ENCODE measurements at places on chromosomes 16 and 17.

- DNase-seq, result no peak
Measured at GRCh38 chr17:71232801-71233559, 887.8 kb upstream of the SOX9 start.

DNA sequence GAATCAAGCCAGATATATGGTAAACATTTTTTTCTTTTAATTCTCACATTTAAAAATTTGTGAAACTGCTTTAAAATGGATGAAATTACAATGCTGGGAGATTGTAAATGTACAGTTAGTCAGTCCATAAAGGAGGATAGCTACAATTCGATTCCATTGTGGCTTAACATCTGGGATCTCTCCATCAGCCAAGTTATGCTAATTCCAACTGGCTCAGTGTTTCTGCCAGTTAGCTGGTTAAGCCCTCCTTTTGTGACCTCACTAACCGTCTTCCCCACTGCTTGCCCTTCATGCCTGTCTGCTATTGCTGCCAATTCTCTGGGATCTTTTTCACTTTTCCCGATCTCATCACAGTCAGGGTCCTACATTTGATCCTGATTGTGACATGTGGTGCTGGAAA lies 1347.6 kb downstream of the CDH11 start:
- no peak for DNase-seq

DNA sequence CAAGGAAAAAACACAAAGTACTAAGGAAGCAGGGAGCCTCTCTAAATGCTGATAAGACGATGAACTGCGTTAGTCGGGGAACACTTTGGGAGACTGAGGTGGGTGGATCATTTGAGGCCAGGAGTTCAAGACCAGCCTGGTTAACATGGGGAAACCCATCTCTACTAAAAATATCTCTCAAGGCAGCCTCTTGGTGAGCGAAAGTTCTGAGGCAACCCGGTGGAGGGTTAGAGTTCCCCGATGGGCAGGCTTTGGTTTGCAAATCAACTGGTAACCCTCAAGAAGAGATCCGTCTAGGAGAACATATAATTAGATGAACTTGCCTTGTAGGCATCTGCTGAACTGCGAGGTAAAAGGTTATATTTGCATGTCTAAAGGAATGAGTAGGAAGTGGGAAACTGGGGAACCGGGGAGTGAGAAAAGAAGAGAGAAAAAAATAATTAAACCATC lies 44.6 kb downstream of the WSB1 start:
- DNase-seq, result no peak

GRCh38 chr16:53212893-53213223 lies 158.1 kb downstream of the CHD9 start:
- DNase-seq, result no peak

DNA sequence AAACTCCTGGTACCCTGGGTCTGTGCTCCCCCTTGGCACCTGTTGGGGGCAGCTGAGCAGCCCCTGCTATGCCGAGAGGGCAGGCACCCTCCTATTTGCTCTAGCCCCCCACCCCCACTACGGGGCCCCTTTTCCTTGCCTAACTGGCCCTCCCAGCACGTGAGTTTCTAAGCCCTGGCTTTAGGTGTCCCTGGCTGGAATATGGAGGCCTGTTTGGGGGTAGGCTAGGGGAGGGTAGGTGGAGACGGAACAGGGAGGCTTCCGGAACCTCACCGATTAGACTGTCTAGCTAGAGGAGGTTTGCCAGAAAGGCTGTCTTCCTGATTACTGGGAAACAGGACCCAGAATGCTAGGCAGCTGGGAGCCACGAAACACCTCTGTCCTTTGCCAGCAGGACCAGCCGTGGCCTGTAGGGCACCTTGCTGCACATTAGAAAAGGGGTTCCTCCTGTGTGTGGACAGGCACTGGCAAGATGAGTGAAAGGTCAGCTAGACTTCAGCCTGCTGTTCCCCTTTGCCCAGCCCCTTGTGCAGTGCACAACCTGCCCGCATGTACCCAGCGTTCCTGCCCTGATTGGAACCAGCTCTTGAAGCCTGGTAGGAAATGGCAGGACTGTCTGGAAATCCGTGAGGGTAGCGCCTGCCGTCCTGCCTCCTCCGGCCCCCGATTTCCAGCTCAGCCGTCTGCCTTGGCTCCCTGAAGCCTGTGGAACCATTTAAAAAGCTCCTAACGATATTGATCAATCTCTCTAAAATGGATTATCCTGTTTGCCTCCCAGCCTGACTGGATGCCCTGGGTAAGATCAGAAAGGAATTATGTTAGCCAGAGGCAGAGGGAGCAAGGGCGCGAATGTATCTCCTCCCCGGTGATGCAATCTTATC lies 83.4 kb upstream of the GSE1 start:
- DNase-seq, result no peak

DNA sequence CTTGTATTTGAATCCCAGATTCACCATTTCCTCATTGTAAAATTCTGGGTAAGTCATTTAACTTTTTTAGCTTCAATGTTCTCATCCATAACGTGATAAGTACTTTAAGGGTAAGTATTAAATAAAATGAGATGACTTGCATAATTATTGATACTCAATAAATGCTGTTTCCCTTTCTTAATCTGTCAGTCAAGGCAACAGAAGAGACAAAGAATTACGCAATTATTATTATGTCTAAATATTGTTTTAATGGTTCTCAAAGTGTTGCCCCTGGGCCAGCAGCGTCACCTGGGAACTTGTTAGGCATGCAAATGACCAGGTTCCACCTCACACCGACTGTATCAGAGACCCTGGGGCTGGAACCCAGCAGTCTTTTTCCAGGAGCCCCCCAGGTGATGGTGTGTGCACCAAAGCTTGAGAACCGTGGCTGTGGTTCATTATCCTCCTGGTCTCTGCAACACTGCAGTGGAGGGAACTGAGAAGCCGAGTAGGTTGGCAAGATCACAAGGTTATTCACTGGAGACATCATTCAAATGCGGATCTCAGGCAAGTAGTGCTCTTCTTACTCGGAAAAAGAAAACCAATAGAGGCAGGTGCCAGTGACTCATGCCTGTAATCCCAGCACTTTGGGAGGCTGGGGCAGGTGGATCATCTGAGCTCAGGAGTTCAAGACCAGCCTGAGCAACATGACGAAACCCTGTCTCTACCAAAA lies 43.5 kb downstream of the LYRM9 start:
- no peak for DNase-seq

DNA sequence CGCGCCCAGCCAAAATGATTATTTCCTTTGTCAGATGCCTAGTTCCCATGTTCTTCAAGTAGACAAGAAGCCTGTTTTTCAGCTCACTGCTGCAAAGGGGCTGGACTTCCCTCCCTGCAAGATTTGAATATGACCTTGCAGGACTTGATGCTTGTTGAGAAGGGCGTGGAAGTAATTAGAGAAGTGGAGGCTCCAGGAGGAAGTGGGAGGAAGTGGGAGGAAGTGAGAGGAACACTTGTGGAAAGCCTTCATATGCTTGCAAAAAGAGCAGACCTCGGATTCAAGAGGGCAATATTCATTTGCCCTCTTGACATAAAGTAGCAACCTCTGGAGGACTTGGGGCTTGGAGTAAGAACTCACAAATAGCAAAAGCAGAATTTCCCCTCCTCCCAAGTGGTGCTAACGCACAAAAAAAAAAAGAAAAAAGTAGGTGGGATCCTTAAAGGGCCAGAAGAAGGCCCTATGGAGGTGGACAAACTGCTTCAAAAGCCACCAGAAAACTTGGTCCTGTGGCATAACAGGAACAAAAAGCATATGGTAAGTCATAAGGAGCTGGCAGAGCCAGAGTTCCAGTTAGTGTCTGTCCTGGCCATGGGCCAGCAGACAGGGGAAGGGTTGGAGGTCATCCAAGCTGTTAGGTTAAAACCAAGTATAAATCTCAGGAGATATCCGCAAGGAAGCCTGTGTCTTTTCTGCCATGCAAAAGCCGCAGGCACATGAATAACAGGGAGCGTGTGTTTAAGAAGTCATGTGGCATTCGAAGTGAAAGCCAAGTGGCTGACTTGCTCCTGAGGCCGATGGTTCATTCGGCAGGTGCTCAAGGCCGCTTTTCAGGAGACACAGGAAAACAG lies 20.6 kb upstream of the PRKAR1A start:
- no peak for DNase-seq

GRCh38 chr16:28211758-28212531 lies at the start of gene XPO6:
Gene XPO6 (minus strand): TSS chr16:28211965. CDS start chr16:28211368, 597 bp downstream.
- peak; percentile 98 for DNase-seq

GRCh38 chr17:79201119-79201518 lies 126.5 kb downstream of the ENGASE start:
- DNase-seq, result no peak

GRCh38 chr17:82103553-82104451 lies 5.8 kb upstream of the FASN start:
- no peak for DNase-seq

DNA sequence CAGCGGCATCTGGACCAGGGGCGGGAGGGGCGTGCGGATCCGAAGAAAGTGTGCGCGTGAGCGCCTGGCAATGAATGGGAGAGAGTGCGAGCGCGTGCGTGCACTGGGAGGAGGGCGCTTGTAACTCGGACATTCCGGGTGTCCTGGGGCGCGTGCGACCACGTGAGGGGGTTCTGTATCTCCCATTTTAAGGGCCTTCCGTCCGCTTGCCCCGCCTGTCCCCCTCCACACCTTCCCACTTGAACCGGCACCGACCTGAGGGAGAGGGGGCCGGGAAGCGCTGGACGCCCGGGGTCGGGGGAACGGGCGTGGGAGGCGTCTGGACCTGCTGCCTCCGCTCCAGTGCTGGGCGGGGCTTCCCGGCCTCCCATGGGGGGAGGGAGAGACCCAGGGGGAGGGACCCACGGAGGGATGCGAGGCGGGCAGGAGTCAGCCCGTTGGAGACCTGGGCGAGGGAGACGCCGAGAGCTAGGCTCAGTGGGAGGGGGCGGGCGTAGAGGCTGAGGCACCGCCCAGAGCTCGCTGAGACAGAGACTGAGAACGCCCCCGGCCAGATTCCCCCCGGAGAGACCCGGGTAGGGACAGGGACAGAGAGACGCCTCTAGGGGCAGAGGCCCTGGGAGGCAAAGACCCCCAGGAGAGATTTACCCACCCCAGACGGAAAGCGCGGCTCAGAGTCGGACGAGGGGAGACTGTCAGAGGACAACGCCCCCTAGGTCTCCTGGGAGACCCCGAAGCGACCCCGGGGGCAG lies at the start of gene KREMEN2:
Gene KREMEN2 (plus strand): TSS at position 553 of the 752 bp plus-strand sequence. CDS start 246 bp downstream, outside the sequence.
- no peak for DNase-seq

DNA sequence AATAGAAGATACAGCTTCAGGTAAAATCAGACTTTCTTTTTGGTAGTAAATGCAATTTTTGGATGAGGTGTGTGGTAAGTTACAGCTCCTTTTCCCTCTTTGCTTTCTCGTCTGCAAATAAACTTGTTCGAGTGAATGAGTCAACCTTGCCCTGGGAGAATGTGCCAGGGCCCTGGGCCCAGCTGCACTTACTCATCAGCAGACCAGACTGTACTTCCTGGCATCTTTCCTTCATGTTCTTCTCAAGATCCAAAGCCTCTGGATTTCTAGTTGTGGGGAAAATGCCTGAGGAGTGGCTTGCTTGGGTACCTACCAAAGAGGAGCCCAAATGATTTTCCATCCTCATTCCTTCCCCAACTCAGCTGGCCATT lies 5.4 kb upstream of the G6PC1 start:
- DNase-seq, result no peak

DNA sequence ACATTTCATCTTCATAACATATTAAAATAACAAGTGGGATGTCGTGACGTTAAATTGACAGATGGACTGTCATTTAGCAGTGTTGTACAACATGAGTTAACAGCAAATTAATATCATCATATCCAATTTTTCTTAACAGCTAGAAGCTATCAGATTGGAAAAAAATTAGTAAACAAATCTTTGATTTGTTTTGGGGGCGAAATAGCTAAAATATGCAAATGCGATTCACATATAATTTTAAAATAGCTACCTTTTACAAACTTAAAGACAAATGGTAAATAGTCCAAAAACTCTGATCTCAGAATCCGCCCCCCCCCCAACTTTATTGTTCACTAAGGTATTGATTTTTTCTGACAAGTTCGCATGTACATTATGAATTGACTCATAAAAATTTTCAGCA lies 20.3 kb upstream of the NACA2 start:
- no peak for DNase-seq

- DNase-seq, result no peak
Measured at GRCh38 chr16:58128181-58128631, 975 bp downstream of the CFAP20 start.

DNA sequence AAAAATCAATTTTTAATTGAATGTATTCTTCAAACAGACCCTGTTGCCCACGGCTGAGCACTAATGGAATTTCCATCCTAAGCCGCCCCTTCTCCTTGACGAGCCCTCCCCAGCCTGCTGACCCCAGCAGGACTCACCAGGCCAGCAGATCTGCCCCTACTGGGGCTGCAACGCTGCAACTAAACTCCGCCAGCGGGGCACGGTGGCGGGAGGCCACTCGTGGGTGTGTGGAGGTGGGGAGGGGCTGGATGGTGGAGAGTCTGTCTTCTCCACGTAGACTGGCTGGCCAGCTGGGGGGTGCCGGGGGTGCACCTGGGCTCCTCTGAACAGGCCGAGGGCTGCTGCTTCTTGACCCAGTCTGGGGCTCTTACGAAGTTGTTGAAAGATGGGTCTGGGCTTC lies 67.8 kb downstream of the ENGASE start:
- no peak for DNase-seq

DNA sequence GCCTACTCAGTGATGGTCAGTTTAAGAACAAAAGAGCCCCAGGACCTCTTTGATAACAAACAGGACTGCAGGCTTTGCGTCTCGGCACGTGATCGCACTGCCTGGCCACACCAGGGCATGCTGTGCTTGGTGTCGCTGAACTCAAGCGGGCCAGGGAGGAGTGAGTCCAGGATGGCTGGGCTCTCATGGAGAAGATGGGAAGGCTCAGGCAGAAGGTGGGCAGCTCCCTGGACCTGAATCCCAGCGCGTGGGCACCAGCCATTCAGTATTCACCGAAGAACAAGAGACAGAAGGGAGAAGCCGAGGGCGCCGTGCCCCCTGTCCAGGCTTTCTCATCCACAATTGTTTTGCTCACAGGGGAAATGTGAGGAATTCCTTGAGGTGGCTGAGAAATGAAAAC lies 11.9 kb downstream of the KATNB1 start:
- DNase-seq, result no peak

DNA sequence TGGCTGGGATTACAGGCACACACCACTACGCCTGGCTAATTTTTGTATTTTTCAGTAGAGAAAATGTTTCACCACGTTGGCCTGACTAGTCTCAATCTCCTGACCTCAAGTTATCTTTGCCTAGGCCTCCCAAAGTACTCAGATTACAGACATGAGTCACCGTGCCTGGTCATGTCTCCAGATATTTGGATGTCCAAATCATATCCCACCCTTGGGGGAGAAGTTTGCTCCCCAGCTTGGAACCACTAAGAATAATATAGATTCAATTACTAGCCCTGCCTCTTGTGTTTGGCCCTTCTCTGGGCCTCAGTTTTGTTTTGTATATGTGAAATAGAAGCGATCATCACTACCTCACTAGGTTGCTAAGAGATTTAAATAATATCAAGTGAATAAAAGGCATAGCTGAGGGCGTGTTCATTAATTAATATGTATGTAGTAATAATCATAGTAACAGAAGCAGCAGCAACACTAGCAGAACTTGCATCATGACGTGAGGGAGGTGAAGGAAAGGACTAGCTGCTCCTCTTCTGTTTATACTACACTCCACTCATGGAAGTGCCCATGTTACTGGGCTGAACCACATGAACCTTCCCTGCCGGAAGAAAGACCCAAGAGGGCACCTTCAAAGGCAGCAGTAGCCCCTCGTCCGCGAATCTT lies 253.6 kb upstream of the XYLT1 start:
- no peak for DNase-seq

GRCh38 chr17:78002166-78002565 lies 43.7 kb downstream of the TNRC6C start:
- DNase-seq, result no peak

Measured in stimulated activated CD8-positive, alpha-beta memory T cell treated with anti-CD3 and anti-CD28 coated beads, Interleukin-2, amount 100 ng/mL, for 48 hours (primary cell).